ENCODE measurements at places on chromosomes 7 and 10. TPM values are rescaled to one million over a fixed set of nuclear protein-coding genes. Genes with fewer than 3 reads are reported as not detected.
A peak's percentile ranks its signal among the peaks of the same experiment; 100 is the strongest.

Gene PPP1R17
- not detected for polyA plus RNA-seq

Gene TMEM130
- polyA plus RNA-seq, result 0.35 TPM

Gene COMMD3
- polyA plus RNA-seq, result 44.8 TPM

DNA sequence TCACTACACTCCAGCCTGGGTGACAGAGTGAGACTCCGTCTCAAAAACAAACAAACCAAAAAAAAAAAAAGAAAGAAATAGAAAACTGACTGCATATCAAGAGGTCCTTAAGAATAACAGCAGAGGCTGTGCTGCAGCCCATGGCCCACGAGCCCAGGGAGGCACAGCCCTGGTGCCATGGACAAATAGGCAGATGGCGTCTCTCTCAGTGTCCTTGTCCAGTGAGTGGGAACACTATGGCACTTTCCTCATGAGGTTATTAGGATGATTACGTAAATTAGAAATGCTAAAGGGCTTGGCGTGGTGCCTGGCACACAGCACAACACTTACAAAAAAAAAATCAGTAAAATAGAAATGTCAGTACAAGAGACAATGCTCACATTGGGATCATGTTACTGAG, 33.4 kb upstream of the PFKP start:
- no peak for DNase-seq

- peak; percentile 52 for DNase-seq
Measured at GRCh38 chr7:130943336-130943901, 209.4 kb upstream of the KLF14 start.

All from A549 (cell line).